ENCODE measurements at places on chromosomes 3 and 15. TPM values are rescaled to one million over a fixed set of nuclear protein-coding genes. Genes with fewer than 3 reads are reported as not detected.

- H3K4me1 ChIP-seq = no peaks in the 10 kb centered on the region
- H3K36me3 ChIP-seq = no peaks in the 10 kb centered on the region
- no peak for DNase-seq
- H3K4me3 ChIP-seq = no peak overlapping the region
- no peak overlapping the region for H3K27ac ChIP-seq
- no peaks in the 10 kb centered on the region for H3K27me3 ChIP-seq
These were observed 27.8 kb downstream of the DPH3 start for GRCh38 chr3:16236856-16237393.

DNA sequence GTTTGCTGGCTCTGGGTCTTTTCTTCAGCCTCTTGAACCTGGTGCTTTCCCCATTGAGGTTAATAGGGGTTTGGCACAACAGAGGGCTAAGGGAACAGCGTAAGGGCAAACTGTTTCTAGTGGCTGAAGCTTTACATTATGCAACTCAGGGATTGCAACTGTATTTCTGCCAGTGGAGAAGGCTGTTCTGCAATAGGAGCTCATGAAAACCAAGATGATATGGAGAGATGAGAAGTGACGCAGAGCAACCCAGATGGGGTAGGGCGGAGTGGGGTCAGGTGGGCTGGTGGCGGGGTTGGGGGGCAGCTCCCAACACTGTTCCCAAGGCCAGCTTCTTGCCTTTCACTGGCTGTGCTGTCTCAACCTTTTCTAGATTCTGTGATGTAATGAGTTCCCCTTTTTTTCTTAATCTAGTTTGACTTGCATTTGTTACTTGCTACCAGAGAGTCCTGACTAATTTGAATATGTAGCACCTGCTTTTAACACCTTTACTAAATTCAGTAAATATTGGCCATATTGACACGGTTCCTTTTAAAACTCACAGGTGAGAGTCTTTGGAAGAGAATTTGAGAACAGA lies 7.2 kb downstream of the GXYLT2 start:
- H3K36me3 ChIP-seq = no peaks in the 10 kb centered on the region
- H3K4me1 ChIP-seq = no peaks in the 10 kb centered on the region
- H3K4me3 ChIP-seq = no peak overlapping the region
- DNase-seq = no peak

DNA sequence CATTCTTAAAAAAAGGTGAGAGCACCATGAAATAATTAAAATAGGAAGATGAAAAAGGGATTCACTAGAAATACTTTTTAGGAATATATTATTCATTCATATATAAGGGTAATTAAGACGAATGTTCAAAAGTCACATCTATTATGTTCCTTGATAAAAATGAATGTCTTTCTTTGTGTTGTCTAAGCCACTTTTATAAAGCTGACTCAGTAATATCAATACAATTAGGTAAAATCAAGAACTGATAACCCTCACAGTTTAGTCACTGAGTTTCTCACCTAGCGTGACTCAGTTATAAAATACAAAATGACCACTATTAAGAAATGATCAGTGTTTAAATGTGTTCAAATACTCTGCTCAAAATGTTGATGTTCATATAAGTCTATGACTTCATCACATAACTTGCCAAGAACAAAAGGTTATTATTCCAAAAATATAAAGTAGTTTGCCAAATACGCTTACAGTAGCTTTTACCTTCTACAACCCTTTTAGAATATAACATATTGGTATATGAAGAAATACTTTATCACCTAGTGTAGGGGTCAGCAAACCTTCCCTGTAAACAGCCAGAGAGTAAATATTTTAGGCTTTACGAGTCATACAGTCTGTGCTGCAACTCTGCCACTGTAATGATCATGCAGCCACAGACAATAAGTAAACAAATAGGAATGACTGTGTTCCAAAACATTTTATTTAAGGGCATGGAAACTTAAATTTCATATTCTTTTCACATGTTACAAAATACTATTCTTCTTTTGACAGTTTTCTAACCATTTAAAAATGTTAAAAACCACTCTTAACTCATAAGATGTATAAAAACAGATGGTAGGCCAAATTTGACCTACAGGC lies 369.8 kb downstream of the TBC1D5 start:
- H3K36me3 ChIP-seq = peaks cover 7% of the 10 kb centered on the region
- no peak overlapping the region for H3K27ac ChIP-seq
- no peaks in the 10 kb centered on the region for H3K4me1 ChIP-seq

DNA sequence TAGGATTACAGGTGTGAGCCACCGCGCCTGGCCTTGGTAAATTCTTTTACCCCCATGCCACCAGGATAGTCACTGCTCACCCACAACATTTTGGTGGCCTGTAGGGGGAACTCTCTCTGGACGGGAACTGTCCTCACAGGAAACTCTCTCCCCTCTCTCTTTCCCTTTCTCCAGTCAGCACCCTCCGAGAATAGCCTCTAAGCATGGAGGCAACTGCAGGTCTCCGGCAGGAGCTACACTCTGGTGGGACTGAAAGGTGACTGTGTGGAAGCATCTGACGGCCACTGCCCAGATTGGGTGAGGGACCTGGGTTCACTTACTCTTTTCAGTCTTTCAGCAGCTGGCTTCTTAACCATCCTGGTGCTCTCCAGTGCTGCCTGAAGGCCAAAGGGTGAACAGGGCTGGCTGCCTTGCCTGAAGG lies 21.3 kb downstream of the TRANK1 start:
- no peaks in the 10 kb centered on the region for H3K4me1 ChIP-seq
- H3K36me3 ChIP-seq = no peaks in the 10 kb centered on the region
- DNase-seq = no peak
- no peaks in the 10 kb centered on the region for H3K27me3 ChIP-seq
- no peak overlapping the region for H3K4me3 ChIP-seq

DNA sequence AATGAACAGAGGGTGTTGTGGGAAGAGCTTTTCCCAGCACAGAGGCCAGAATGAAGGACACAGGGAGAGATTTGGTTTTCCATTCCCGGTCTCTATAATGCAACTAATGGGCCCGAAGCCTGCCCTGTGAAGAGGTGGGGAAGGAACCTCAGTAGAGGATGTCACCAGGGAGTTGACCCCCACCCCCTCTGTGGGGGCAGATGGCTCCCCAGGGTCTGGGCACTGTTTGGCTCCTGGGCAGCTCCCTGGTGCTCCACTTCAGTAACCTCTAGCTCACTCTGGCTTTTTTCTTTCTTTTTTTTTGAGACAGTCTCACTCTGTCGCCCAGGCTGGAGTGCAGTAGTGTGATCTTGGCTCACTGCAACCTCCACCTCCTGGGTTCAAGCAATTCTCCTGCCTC lies 109.1 kb upstream of the DLG1 start:
- H3K4me3 ChIP-seq = no peak overlapping the region
- no peaks in the 10 kb centered on the region for H3K27me3 ChIP-seq
- no peaks in the 10 kb centered on the region for H3K36me3 ChIP-seq
- no peak overlapping the region for H3K27ac ChIP-seq

- H3K4me1 ChIP-seq = no peaks in the 10 kb centered on the region
- no peak for DNase-seq
- H3K36me3 ChIP-seq = no peaks in the 10 kb centered on the region
- no peaks in the 10 kb centered on the region for H3K27me3 ChIP-seq
- no peak overlapping the region for H3K4me3 ChIP-seq
- no peak overlapping the region for H3K27ac ChIP-seq
These were observed 2.2 kb downstream of the EFHB start for GRCh38 chr3:19931767-19932188.

GRCh38 chr3:14548321-14548729 lies 8.2 kb upstream of the GRIP2 start:
- H3K27me3 ChIP-seq = no peaks in the 10 kb centered on the region
- H3K4me1 ChIP-seq = no peaks in the 10 kb centered on the region
- H3K36me3 ChIP-seq = no peaks in the 10 kb centered on the region
- DNase-seq = peak; percentile 33
- H3K27ac ChIP-seq = no peak overlapping the region

GRCh38 chr15:22866079-22866478 lies 27.6 kb downstream of the NIPA2 start:
- no peaks in the 10 kb centered on the region for H3K4me1 ChIP-seq
- H3K4me3 ChIP-seq = no peak overlapping the region
- no peak overlapping the region for H3K27ac ChIP-seq
- DNase-seq = no peak
- no peaks in the 10 kb centered on the region for H3K27me3 ChIP-seq
- peaks cover 54% of the 10 kb centered on the region for H3K36me3 ChIP-seq

GRCh38 chr15:80572337-80572736 lies 122.8 kb upstream of the ABHD17C start:
- no peak for DNase-seq
- no peaks in the 10 kb centered on the region for H3K4me1 ChIP-seq
- H3K27me3 ChIP-seq = no peaks in the 10 kb centered on the region
- no peak overlapping the region for H3K27ac ChIP-seq
- H3K36me3 ChIP-seq = no peaks in the 10 kb centered on the region

GRCh38 chr3:49406571-49407565 lies 4.9 kb downstream of the RHOA start:
- H3K27ac ChIP-seq = peak overlapping the region; percentile 32
- peaks cover 38% of the 10 kb centered on the region for H3K4me1 ChIP-seq
- no peak for DNase-seq
- no peak overlapping the region for H3K4me3 ChIP-seq
- H3K27me3 ChIP-seq = no peaks in the 10 kb centered on the region

DNA sequence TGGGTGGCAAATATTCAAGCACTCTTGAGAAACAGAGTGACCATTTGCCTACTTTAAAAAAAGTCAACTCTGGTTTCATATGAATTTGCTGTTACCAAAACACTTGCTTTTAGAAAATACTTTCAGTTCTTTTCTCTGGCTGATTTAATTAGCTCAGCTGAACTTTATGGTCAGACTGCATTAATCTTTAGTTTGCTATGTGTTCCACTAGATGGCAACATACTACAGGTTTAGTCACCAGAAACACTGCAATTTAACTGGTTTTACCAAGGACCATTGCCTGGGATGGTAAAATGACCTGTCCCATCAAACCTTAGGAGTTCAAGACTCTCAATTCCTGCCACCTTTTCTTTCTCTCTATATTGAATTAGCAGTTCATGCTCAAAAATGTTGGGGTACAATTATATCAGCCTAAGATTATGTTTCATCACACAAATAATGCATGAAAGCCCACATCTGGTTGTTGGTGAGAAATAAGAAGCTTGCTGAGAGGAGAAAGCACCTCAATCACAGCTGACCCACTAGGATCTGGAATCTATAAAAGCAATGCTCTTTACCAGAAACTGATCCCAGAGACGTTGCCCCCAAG lies 14.2 kb downstream of the EIF4E3 start:
- H3K27ac ChIP-seq = no peak overlapping the region
- no peak overlapping the region for H3K4me3 ChIP-seq
- H3K36me3 ChIP-seq = peaks cover 14% of the 10 kb centered on the region
- H3K27me3 ChIP-seq = no peaks in the 10 kb centered on the region

GRCh38 chr15:70096215-70097062 lies 1.3 kb downstream of the TLE3 start:
- H3K4me3 ChIP-seq = peak overlapping the region; percentile 87
- H3K27me3 ChIP-seq = no peaks in the 10 kb centered on the region
- DNase-seq = peak; percentile 66
- peak overlapping the region; percentile 79 for H3K27ac ChIP-seq
- H3K36me3 ChIP-seq = no peaks in the 10 kb centered on the region
- H3K4me1 ChIP-seq = peaks cover 55% of the 10 kb centered on the region

DNA sequence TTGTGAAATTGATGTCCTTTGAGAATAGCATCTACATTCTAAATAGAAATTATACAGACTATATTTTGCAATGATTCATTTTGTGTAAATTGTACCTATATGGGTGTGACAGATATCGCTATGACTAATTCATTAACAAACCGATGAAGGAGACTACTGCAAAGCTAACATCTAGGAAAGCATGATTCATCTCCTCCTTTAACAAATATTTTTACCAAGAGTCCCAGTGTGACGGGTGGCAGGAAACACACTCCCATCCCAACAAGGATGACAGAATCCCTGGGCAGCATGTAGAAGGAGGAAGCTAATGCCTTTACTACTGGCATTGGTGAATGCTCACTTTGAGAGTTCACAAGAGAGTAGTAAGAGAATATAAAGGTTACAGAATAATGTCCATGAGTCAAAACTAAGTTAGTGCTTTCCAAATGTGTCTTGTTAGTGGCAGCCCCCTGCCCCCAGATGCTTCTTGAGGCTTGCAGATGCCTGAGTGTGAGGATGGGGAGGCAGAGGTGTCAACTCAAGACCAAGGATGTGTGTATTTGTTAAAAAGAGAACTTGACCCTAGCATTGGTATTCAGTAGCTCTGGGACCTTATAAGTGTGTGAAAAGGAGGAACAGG lies 180.6 kb downstream of the FMN1 start:
- H3K27ac ChIP-seq = no peak overlapping the region
- DNase-seq = no peak
- no peaks in the 10 kb centered on the region for H3K36me3 ChIP-seq
- no peak overlapping the region for H3K4me3 ChIP-seq

- no peaks in the 10 kb centered on the region for H3K27me3 ChIP-seq
- H3K27ac ChIP-seq = no peak overlapping the region
- no peak overlapping the region for H3K4me3 ChIP-seq
- peaks cover 8% of the 10 kb centered on the region for H3K4me1 ChIP-seq
- no peaks in the 10 kb centered on the region for H3K36me3 ChIP-seq
These were observed 22.0 kb downstream of the GASK1A start for GRCh38 chr3:43001094-43001553.

GRCh38 chr15:63156086-63156710 lies 1.1 kb downstream of the RPS27L start:
- peak overlapping the region; percentile 100 for H3K4me3 ChIP-seq
- DNase-seq = no peak
- H3K27ac ChIP-seq = peak overlapping the region; percentile 86
- peaks cover 11% of the 10 kb centered on the region for H3K4me1 ChIP-seq

DNA sequence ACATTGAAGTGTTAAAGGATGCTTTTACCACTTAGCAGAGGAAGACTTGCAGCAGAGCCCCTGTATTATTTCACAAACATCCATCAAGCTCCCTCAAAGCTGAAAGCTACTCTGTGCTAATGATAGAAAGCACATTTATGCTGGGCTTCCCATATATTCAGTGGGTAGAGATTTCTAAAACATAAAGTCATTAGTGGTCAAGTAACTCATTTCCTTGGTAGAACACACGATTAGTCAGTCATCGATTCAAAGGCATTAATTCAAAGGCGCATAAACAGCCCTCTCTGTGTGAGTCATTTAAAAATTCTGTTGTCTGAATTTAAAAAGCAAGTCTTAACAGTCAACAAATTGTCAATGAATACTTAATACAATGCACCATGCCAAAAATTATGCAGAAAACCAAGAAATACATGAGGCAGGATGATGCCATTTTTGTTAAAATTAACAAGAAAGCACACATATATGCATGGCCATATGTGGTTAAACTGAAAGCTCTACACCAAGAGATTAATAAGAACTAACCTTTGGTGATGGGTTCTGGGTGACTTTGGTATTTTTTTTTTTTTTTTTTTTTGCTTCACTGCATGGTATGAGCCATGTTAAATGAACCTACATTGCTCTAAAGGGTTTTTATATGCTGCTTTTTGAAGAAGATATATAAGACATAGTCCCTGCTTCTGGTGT lies 61.7 kb downstream of the LDHAL6B start:
- H3K4me1 ChIP-seq = no peaks in the 10 kb centered on the region
- H3K27me3 ChIP-seq = no peaks in the 10 kb centered on the region
- no peak for DNase-seq
- no peak overlapping the region for H3K4me3 ChIP-seq
- no peaks in the 10 kb centered on the region for H3K36me3 ChIP-seq
- no peak overlapping the region for H3K27ac ChIP-seq

GRCh38 chr15:77542491-77543001 lies 90.2 kb downstream of the LINGO1 start:
- DNase-seq = no peak
- H3K36me3 ChIP-seq = no peaks in the 10 kb centered on the region
- no peaks in the 10 kb centered on the region for H3K27me3 ChIP-seq
- H3K4me3 ChIP-seq = peak overlapping the region; percentile 80
- H3K4me1 ChIP-seq = peaks cover 6% of the 10 kb centered on the region

Gene ARHGEF3
- 79.6 TPM for total RNA-seq

Gene MESP1
- total RNA-seq = not detected

Gene POTEB3
- not detected for total RNA-seq

Gene GPR87
- total RNA-seq = not detected

Gene NME9
- 2.0 TPM for total RNA-seq

Gene RHOV
- 0.25 TPM for total RNA-seq

Gene DCLK3
- not detected for total RNA-seq

Gene TNNC1
- 6.5 TPM for total RNA-seq

Gene GCNT3
- total RNA-seq = not detected

Gene HRG
- not detected for total RNA-seq

Measured in naive thymus-derived CD4-positive, alpha-beta T cell (primary cell).